Activated CD4-positive, alpha-beta T cell treated with anti-CD3 and anti-CD28 coated beads, Interleukin-2, amount 50 U/mL, for 1 hour (primary cell): ENCODE measurements at places on chromosomes 1 and 21.

- DNase-seq: no peak
Observed at GRCh38 chr1:225689882-225690459, 37.0 kb upstream of the ENAH start.

GRCh38 chr1:60891765-60892164 lies 190.6 kb upstream of the NFIA start:
- no peak for DNase-seq

DNA sequence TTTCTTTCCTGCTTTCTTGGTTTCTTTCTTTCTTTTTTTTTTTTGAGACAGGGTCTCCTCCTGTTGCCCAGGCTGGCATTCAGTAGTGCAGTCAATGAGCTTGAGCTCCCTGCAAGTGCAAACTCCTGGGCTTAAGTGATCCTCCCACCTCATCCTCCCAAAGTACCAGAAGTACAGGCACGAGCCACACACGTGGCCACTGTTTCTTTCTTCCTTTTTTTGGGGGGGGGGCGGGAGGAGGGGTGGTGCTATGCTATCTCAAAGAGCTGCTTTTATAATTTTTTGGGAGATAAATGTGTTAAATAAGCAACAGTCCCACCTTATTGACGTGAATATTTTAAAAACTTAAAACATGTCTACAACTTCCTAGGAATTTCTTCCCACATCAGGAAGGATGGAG lies 42.2 kb downstream of the AK4 start:
- DNase-seq: no peak

DNA sequence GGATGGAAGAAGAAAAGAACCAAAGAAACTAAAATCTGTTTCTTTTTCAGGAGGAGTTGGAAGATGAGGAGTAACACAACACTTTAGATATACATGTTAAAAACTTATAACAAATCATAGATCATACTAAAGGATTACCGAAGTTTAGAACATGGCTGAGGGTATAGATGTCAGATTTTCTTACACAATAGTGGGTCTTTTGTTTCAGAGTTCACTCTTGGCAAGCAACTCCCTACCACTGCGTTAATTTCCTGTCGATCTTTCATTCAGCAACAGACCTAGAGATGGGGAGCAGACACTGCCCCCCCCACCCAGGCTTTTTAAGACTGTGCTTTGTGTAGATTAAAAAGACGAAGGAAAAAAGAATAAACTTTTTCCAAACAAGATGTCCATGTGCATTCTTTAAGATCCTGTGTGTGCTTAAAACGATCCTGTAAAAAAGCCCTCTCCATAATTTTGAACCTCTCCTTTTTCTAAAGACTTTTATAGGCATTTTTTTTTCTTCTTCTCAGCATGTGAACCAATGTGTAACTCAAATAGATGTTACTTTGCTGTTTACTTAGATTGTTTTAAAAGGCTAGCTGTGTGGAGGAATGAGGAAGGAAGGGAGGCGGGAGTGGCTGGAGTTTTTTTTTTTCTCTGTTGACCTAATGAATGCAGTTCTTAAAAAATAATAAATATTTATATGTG lies 50.4 kb downstream of the NFIA start:
- DNase-seq: no peak

DNA sequence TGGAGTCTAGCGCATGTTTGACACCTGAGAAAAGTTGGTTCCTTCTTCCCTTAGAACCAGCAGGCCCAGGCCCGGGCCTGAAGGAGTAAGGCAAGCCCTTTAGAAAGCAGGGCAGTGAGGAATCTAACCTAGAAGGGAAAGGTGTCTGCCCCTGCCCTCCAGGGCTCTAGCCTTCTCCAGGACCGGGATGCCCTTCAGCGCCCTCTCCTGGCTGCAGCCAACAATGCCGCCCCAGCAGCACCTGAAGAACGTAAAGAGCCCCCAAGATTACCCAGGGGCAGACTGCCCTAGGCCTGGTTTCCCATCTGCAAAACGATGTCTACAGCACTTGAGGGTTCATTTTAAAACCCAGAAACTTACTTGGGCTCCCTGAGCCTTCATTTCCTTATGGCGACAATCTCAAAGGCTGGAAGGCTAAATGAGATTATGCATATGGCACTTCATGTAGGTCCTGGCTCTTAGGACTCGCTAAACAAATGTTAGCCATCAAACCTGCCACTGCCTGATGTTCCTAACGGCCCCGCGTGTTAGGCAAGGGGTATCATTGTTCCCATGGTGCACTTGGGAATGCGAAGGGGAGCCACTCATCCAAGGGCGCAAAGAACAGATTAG lies 106.7 kb upstream of the KLHDC7A start:
- DNase-seq: no peak

- no peak for DNase-seq
Observed at GRCh38 chr1:11013160-11013531, 692 bp downstream of the TARDBP start.

- DNase-seq: no peak
Observed at GRCh38 chr1:85148524-85149250, 52.1 kb downstream of the SYDE2 start.

DNA sequence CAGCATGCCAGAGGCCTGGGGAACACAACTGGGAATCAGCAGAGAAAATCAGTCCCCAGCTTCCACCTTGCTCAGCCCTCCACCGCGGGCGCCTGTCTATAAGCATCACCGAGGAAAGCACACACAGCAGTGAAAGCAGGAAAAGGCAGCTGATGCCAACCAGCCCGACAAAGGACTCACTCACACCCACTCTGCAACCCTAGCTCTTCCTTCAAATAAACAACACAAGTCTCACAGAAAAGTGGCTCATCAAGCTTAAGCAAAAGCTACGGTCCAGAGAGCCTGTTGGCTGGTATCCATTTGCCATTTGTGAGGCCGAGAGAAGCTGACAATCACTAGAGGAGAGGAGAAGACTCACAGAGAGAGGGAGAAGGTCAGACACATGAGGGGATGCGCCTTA lies 27.1 kb downstream of the MRAP start:
- DNase-seq: no peak

- DNase-seq: no peak
Observed at GRCh38 chr21:26404288-26404687, 168.8 kb downstream of the CYYR1 start.

DNA sequence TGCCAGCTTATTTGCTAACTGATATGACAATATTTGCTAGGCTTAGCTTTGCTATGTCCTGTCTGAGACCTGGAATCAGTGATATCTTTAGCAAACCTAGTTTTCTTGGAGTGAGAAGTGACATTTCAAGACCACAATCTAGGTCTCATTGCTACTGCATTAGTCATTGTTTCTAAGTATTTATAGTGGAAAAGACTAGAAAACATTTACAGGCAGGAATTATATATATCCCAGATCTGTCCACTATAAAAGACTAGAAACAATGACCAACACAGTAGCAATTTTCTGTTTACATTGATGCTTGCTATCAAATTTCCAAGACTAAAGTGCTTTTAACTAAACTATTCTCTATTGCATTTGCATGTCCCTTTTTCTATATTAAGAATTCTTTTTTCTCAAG lies 5.0 kb upstream of the RGS18 start:
- no peak for DNase-seq

GRCh38 chr1:17067465-17068240 lies 13.8 kb upstream of the SDHB start:
- no peak for DNase-seq

- no peak for DNase-seq
Observed at GRCh38 chr1:98277118-98277517, 356.3 kb upstream of the DPYD start.

DNA sequence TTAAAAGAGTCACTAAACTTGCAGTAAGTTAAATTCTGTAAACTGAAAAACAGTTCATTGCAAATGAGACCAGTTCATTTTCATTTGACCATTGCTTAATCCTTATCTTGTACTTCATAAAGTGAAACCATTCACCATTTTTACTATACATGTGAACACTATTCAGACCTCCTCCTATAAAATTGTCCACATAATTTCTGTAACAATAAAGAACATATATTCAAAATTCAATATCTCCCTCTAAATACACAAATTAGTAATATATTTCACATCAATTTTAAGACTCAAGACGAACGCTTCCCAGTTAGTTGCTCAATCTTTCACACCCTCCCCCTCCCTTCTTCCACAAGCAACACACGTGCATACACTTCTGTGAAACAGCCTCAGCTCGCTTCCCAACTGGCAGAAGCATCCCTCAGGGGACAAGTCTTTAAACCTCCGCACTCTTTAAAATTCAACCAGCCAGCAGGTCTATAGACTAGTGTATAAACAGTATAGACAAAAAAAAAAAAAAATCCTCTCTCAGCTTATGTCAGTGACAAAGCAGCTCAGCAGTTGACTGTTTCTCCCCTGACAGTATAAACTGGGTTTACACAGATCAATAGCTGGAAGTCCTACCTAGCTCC lies 99.6 kb downstream of the DENND1B start:
- DNase-seq: no peak

DNA sequence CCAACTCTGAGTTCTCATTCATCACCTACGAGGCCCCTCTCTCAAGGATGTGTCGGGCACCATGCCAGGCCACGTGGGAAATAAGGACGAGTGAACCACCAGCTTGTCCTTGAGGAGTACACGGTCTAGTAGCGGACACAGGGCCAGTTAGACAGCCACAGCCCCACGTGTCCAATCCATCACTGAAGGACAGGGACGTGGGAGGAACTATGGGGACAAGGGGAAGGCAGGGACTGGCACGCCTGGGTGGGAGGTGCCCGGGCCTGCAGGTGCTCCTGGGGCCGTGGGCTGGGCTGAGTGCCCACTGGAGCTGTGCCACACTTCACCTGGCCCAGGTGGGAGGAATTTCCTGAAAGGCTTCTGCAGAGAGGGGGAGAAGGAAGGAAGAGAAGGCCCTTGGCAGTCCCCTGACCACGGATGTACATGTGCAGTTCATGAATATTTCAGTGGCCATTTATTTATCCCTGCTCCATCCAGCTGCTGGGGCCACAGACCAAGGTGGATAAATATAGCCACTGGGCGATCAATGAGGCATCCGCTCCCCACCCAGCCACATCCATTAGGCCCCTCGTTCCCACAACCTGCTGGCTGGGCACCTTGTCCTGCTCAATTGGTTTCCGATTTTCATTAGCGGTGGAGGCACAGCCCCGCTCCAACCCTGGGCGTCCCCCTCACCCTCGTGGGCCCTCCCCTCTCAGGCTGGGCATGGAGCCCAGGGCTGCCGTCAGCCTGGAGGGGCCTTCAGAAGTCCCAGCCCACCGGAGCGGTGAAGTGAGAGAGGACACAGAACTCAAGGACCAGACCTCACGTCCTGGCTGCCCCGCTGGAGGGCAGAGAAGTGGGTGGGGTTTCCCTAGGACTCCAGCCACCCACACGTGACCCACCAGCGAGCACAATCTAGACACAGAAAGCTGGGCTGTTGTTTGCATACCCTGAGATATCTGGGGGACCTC lies 59.5 kb downstream of the CASZ1 start:
- no peak for DNase-seq

GRCh38 chr1:175131095-175131494 lies 61.5 kb downstream of the KIAA0040 start:
- no peak for DNase-seq

DNA sequence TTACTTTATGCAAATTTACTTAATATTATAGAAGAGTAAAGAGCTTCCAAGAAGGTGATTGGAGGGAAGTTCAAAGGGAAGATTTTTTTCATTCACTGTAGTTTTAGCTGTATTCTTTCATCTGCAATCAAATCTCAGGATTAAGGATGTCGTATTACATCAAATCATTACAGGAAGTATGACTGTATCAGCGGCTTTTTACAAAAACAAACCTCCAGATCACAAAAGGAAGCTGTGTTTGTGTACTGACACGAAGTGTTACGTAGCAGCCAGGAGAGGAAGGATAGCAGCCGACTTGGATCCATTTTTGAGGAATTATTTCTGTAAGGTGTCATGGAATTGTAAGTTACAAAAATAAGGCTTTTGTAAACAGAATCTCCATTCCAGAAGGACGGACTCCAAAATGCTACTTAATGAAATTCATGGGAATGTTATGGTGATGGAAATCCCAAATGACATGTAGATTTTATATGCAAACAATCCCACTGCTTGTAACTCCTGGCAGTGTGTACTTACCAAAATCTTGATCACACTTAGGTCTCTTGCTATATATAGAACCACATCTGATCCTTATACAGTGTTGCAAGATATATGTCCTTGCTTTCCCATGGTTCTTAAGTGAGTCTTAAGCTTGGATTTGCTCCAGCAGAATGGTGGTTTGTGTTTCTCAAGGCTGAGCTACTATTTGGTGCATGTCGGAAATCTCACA lies 49.8 kb downstream of the KCNJ15 start:
- no peak for DNase-seq

DNA sequence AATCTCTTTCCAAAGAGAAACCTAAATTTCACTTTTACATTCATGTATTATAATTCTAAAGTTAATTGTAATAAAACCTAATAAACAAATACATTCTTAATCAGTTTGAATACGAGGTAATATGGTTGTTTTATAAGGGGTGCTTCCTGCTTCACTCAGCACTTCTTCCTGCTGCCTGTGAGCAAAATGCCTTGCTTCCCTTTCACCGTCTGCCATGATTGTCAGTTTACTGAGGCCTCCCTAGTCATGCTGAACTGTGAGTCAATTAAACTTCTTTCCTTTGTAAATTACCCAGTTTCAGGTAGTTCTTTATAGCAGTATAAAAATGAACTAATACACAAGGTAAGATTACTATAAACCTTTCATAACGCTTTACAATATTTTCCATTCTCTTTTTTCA lies 491.1 kb upstream of the LRRC7 start:
- DNase-seq: no peak

DNA sequence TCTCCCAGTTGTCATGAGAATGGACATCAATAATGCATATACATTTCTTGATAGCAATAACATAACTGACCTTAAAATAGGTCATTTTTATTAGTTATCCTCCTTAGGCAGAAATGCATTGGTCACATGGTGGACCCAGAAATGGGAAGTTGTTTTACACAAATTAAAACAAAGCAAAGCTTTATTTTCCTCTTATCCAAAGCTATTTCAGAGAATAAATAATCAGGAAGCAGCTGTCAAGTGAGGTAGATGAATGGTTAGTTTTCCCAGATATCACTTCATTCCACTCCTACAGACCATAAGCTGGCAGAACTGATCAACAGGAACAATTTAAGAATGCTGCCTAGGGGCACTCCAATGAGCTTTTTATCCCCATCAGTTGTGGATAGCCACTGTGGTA lies 16.0 kb upstream of the OLIG1 start:
- no peak for DNase-seq

GRCh38 chr1:212752934-212753497 lies 38.6 kb downstream of the NSL1 start:
- no peak for DNase-seq

GRCh38 chr1:1760715-1761114 lies 17.6 kb downstream of the NADK start:
- no peak for DNase-seq

- no peak for DNase-seq
Observed at GRCh38 chr1:90174246-90174645, 179.3 kb downstream of the ZNF326 start.
